Pancreas (tissue), 10 donors: ENCODE measurements at places on chromosomes 12 and 14.
A peak's percentile ranks its signal among the peaks of the same experiment; 100 is the strongest.

- DNase-seq = no peak
Measured at GRCh38 chr12:105455261-105455660, 124.8 kb downstream of the C12orf75 start.

- peak; percentile 81 for DNase-seq
Measured at GRCh38 chr14:75200451-75200850, 24.0 kb upstream of the TMED10 start.

DNA sequence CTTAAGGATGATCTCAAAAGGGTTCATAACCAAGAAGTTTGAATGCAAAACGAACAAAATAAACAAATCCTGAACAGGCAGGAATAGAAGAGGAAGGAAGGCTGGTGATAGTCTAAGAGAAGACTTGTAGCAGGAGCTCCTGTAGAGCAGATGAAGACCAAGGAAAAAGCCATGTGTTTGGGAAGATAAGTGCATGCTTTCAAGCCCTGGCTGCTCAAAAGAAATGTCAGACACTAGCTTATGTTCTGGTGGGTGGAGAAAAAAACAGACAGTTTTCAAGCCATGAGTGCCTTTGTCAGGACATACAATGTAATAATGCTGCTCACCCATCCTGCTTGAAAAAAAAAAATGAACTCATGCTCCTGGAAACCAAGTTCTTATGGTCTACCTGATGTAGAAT lies 27.4 kb downstream of the TAOK3 start:
- DNase-seq = no peak

GRCh38 chr14:59395672-59396071 lies 69.5 kb downstream of the GPR135 start:
- DNase-seq = no peak

DNA sequence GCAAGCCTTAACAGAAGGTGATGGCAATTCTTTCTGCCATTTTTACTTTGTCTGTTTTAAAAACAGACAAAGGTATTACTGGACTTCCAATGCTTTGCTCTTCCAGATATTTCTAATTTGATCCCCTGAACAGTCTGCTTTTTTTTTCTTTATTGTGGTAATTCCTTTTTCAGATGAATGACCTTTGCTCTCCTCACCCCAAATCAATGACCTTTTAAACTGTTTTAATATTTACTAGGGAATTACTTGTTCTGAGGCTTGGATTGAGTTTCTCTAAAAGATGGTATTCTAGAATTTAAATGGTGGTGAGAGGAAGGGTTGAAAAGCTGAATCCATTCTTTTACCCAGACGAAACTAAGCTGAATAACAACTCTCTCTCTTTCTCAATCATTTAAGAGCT lies 2.3 kb upstream of the MGST1 start:
- no peak for DNase-seq

DNA sequence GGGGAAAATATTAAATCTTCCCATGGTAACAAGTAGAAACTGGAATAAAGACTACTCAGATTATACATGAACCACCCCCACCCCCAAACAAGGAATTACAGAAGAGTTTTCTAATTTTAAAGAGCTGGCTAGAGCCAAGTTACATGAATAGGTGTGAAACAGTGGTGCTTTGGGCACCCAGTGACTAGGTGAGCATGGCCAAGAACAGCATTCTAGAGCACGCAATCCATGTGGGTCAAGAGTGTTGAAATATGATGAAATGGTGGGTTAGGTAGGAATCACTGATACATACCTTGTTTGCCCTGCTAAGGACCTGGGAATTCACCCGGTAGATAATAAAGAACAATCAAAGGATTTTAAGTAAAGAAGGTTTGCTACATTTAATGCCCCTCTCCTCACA lies 118.1 kb upstream of the SLCO1C1 start:
- no peak for DNase-seq

GRCh38 chr14:92244805-92245204 lies 78.2 kb upstream of the SLC24A4 start:
- DNase-seq = no peak

GRCh38 chr12:96302687-96303310 lies 97.4 kb downstream of the CDK17 start:
- DNase-seq = no peak

DNA sequence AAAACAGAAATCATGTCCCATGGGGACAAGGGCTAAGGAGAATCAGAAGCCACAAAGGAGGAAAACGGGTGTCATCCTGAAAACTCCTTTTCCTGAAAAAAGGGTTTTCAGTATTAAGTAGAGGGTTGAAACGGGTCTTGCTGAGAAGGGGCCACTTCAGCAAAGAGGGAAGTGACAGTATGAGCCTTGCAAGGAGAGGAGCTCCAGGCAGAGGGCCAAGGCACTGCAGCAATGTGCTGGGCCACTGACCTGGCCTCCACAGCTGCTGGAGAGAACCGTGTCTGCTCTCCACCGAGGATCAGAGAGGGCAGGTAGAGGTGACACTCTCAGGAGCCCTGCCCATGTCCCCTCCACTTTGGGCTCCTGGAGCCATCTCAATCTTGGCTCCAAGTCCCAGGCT lies 103.3 kb downstream of the NCOR2 start:
- DNase-seq = no peak

- no peak for DNase-seq
Measured at GRCh38 chr12:46537387-46537955, 164.9 kb upstream of the SLC38A2 start.

DNA sequence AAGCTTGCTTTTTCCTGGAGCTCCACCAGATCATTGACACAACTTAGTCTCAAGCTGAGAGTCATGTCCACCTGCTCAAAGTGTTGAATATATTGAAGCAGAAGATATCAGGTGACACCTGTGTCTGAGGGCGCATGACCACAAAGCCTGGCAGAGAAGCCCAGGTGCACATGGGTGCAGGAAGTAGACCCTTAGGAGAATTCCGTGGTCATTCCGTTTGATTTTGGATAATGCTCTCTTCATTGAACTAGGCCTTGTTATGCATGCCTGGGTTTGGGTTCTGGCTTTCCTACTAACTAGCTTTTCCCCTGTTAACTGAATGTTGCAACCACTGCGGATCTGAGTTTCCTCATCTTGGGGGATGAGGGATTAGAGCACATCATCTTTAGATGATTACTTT lies 7.1 kb downstream of the ARHGDIB start:
- no peak for DNase-seq

GRCh38 chr12:112599871-112600270 lies 181.1 kb downstream of the PTPN11 start:
- no peak for DNase-seq

- DNase-seq = no peak
Measured at GRCh38 chr12:120481022-120481767, 11.6 kb upstream of the SRSF9 start.

DNA sequence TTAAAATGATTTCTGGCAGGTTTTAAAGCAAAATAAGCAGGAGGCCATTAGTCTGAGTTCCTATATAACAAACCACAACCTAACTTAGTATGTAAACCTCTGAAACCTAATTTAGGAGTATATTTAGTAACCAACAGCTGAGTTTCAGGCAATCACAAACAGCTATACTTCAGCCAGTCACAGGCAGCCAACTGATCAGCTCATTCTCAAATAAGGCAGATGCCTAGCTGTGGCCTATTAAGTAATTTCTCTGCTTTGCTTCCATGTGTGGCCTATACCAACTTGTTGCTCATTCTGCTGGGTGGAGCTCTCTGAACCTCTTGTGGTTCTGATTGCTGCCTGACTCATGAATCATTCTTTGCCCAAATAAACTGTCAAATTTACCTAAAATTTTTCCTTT lies 408.9 kb upstream of the FBXO33 start:
- no peak for DNase-seq

- no peak for DNase-seq
Measured at GRCh38 chr14:93859957-93860356, 67.2 kb upstream of the FAM181A start.

GRCh38 chr14:75709207-75709812 lies 48.3 kb downstream of the TTLL5 start:
- peak; percentile 83 for DNase-seq

GRCh38 chr12:97537501-97537900 lies 74.9 kb downstream of the RMST start:
- DNase-seq = no peak

- no peak for DNase-seq
Measured at GRCh38 chr14:34164162-34164864, 213.4 kb upstream of the EGLN3 start.

DNA sequence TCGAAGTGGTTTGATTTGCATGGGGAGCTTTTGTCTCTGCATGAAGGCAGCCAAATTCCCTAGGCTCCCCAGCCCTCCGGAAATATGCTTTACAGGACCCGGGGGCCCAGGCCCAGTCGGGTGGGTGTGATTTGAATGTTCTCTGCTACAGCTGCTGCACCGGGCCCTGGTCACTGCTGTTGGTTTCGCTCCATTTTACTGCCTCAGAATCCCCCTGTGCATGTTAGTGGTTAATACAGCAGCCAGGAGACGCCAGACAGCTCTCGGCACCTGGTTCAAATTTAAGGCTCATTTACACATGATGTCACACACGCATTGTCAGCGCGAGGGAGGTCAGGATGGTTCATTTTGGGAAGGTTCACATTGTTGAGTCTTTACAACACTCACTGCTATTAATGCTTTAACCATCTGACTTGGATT lies 99.6 kb downstream of the SLC38A6 start:
- no peak for DNase-seq

DNA sequence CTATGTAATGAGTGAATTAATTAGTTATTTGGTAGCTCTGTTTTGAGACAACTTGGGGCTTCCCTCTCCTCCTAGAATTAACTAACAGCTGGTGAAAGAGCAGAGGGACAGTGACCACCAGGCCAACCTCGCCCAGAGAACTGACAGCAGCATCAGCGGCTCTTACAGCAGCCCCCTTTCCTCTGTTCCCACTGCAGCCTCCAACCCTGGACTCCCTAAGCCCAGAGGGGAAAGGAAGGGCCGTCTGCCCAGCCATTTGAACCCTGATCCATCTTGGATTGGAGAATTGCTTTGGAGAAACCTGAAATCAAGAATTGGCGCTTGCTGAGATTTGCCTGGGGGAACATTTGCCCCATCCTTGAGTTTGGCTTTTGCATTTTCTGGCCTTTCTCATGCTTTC lies 45.5 kb downstream of the B4GALNT3 start:
- DNase-seq = no peak

GRCh38 chr14:67943947-67944346 lies 124.4 kb downstream of the RAD51B start:
- DNase-seq = peak; percentile 83

GRCh38 chr14:84581041-84581440 lies 948.9 kb upstream of the FLRT2 start:
- DNase-seq = no peak

DNA sequence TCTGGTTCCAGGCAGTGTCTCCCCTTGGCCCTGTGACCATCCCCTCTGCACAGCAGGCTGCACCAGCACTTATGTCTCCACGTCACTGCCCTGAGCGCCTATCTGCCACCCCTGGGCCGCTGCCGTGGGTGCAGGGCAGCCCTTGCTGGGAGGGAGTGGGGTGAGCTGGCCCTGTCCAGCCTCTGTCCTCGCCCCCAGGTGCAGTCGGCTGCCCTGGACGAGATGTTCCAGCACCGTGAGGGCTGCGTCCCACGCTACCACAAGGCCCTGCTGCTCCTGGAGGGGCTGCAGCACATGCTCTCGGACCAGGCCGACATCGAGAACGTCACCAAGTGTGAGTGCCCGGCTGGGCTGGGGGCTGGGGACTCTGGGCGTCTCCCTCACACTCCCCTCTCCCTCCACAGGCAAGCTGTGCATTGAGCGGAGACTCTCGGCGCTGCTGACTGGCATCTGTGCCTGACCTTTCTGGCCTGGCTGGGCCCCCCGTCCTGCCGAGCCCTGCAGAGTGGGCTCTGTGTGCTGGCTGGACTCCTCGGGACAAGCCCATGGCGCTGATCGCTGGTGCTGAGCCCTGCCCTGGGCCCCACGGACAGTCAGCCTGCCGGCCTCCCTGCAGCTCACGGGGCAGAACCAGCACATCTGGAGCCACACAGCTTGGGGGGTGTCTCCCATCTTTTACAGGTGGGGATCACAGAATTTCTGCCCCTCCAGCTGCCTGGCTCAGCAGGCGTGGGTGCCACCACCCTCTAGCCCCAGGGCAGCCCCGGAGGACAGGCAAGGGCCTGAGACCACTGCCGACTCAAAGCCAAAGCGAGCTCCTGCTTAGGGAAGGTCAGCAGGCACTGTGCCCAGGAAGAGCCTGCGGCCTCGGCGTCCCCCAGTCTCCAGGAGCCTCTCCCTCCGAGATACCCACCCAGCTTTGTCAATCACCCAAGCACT lies 7.9 kb upstream of the PUS1 start:
- DNase-seq = no peak

DNA sequence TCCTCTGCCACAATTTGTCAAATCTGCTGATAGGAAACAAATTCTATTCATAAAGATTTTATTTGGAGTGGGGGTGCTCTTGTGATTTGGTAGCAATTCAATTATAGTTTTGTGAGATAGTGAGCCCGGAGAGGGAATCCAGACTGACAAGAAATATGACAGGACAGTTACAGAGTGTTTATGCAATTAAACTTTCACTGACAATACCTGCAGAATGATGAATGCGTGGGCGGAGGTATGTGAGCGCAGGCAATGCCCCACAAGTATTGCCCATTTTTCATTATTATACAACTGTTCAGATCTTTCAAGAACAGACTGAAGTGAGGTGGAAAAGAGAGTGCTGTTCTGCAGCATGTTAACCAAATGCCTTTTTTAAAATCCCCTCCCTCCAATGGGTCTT lies 259.0 kb downstream of the EGLN3 start:
- DNase-seq = no peak

DNA sequence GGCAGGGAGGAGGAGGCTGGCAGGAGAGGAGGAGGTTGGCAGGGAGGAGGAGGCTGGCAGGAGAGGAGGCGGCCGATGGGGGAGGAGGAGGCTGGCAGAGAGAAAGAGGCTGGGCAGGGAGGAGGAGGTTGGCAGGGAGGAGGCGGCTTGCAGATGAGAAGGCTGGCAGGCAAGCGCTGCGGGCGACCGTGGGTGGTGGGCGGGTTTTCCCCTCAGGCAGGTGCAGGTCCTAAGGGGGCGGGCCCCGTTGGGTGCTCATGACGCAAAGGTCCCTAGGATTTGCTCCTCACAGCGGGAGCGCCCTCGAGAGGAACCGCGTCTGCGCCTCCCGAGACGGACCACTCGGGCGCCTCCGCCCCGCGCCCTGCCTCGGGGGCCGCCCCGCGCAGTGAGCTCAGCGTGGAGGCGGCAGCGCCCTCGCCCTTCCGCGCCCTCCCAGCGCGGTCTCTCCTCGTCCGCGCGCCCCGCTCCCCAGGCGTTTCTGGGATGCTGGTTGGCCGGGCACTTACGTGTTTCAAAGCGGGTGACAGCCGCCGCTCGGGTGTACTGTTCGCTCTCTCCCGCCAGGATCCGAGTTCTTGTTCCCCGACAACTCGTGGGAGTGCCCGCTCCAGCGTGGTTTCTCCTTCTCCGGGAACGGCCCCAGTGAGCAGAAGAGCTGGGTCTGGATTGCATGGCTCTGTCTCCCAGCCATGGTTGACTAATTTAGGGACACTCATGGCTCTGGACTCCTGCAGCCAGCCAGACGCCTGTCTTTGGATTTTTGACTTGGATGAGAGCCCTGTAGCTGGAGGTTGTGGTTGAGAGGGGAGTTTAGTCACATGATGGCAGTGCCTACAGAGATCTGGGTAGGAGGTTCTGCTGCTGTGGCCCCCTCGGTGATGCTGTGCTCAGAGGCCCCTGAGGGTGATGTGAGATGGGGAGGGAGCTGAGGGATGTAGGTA lies 64.1 kb upstream of the PPP4R3A start:
- peak; percentile 16 for DNase-seq
